ENCODE measurements at places on chromosomes 5 and 9.

DNA sequence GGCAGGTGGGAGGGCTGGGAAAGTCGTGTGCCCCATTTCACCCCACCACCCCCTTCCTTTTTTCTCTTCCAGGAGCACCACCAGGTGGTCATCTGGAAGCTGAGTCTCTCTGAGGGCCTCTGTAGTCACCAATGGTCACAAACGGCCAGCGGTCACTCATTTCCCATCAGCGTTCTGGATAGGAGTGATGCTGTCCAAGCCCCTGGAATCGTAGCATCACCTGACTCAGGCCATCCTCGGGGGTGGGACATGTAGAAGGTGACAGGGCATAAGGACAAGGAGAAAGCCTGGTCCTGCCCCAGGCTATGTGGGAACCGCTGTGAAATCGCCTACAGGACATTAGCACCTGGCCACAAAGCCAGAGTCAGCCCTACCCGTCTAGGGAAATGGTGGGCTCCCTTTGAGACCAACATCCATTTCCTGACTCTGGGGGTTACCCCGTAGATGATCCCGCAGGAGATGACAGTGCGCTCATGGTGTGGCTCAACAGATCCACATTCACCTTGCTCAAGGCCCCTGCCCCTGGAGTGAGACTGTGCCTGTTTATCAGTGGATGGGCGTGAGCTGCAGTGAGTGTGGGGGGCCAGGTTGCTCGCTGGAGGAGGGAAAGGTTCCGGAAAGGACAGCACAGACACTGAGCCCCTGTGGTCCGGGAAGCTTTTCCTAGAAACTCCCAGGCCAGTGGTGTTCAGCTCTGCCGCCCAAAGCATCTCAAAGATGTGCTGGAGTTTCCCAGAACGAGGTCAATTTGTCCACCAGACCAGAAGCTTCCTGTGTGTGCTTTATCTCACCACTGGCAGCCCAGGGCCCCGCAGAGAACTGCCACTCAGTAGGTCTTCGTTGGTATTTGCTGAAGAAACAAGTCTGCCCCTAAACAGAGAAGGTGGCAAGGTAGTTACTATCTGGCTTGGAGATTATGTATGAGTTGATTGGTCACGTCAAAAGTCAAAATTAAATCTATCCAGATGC is 61.1 kb upstream of the UNC5A start:
- DNase-seq, result no peak

DNA sequence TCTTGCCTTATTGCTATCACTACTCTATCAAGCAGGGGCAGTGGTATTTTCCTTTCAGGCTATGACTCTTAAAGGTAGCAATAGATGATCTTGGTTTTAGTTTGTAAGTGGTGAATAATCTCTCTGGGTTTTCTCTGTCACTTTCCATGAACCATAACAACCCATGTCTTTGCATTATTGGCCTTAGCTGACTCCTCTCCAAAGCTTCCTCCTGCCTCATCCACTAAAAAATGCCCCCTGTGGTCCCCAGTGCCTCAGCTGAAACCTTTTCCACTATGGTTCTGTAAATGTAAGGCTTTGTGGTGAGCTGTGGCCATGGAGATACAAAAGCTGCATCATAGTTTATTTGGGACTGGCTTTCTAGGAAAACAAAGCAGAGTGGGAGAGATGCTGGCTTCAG is 128.8 kb downstream of the GPBP1 start:
- DNase-seq, result no peak

GRCh38 chr5:104297076-104297475 is 734.5 kb upstream of the NUDT12 start:
- no peak for DNase-seq

- no peak for DNase-seq
These were observed at the start of gene HAND1 for GRCh38 chr5:154478224-154478565. Gene HAND1, minus strand, starts transcription at chr5:154478227. Its CDS starts 219 bp downstream, at chr5:154478008.

- DNase-seq, result no peak
These were observed 751 bp downstream of the DNAI1 start for GRCh38 chr9:34459356-34459755.

DNA sequence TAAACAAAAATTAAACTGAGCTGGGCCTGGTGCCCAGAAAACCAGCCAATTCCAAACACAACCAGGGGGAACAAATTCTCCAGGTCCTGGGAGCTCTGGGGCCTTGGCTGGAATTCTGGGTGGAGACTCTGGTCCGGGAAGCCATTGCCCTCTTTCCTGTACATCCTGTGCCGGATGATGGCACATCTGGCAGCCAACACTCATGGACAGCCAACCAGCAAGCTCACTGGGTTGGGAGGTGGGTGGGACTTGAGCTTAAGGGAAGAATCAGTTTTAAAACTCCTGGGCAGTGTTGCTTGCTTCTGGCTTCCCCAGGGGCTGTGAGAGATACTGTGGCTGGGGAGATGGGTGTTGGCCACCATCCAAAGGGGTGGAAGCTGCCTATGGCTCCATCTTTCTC is 56.1 kb downstream of the PCDH1 start:
- DNase-seq, result no peak

GRCh38 chr5:160956051-160956450 is 104.0 kb upstream of the ATP10B start:
- no peak for DNase-seq

- no peak for DNase-seq
These were observed 7.8 kb downstream of the ENG start for GRCh38 chr9:127846443-127847177.

DNA sequence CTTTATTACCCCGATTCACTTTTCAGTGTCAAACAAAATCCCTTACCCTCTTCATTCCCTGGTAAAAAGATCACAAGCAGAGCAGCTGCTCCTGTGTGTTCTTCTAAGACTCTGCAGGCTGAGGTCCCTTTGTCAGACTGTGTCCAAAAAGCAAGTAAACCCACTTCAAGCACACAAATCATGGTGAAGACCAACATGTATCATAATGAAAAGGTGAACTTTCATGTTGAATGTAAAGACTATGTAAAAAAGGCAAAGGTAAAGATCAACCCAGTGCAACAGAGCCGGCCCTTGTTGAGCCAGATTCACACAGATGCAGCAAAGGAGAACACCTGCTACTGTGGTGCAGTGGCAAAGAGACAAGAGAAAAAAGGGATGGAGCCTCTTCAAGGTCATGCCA is 34.5 kb downstream of the CREBRF start:
- no peak for DNase-seq

- no peak for DNase-seq
These were observed 270.7 kb downstream of the ARHGEF28 start for GRCh38 chr5:73896668-73897067.

DNA sequence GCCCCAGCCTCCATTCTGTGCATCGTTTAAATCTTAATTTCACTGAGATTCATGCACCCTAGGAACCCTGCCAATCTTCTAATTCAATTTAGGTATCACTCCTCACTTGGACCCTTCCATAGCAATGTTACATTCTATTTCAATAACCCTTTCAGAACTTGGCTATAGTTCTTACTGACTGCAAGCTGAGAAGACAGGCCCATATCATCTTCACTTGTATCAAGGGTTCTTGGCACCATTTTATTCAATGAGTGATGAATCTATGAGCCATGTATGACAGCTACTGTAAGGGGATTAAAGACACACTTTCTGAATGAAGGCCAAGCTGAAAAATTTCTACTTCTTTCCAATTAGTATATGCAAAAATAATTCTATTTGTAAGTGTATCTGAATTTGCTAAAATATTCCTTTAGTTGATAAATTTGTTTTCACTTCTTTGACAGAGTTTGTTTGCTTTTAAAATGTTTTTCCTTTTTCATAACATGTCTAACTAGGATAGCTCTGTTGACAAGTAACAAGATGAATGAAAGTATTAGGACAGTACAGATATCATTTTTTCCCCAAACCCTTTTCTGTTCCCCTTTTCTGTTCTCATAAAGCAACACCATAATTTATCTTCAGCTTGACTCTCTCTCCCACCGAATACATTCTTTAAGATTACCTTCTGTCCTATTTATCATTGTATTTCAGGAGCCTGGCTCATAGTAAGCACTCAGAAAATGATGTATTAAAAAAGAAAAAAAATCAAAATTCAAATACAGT is 9.6 kb downstream of the ITGA2 start:
- no peak for DNase-seq

GRCh38 chr5:66802941-66803340 is 206.7 kb downstream of the MAST4 start:
- DNase-seq, result no peak

- no peak for DNase-seq
These were observed 399.5 kb downstream of the ENC1 start for GRCh38 chr5:74240783-74241750.

DNA sequence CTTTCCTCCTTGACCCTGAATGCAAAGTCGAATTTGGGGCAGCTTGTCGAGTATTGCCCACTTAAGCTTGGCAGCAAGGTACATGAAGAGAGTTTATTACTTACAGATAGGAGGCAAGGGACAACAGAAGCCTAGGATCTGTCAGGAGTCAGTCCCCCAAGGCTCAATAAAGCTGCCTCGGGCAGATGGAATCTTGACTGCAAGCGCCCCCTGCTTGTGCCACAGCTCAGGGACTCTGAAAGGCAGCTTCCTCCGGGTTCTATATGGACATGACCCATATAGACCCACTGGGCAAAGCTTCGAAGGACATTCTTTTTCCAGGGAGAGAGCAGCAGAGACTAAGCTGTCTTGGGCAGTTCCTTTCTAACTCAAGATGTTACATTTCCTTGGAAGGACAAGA is 971.5 kb downstream of the EFNA5 start:
- DNase-seq, result no peak
